NCI-H1694 treated with DMSO at 0.1 percent for 48 hours (cell line): ENCODE measurements at places on chromosomes 3 and 15.

DNA sequence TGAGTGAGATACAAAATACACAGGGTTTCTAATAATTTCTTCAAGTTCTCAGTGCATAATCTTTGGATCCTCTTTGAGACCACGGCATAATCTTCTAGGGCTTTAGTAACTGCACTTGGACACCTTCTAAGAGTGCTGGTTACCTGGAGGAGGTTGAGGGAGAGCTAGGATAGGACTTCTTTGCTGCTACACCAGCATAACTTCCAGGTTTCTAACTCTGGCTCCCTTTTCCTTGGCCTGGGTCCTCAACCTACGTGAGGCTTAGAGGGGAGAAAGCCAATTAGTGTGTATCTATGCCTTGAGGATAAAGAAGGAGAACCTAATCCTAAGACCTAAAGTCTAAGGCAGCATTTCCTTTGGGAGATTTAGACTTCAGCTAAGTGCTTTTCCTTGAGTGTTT, 184.8 kb downstream of the LSAMP start:
- DNase-seq = no peak

DNA sequence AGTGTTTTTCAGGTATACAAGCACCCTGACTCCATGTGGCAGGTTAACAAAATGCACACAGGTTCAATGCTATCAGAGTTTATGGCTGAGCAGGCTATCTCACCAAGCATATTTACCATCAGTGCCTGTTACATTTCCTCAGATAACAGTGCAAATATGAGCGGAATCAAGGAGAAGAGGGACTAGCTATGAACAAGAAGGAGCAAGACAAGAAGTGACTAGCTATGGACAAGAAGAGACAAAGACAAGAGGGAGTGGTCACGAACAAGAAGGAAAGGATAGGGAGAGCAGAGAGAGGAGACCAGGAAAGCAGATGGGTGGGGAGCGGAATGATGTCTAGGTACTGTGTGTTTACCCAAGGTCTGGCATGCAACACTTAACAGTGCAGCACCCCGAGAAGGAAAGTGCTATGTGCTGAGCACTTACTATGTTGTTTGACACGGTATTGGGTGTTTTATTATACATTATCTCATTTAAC, 8.6 kb downstream of the ILDR1 start:
- no peak for DNase-seq

GRCh38 chr3:127673191-127674100, 694 bp downstream of the ABTB1 start:
- DNase-seq = no peak

GRCh38 chr3:172142864-172143451, 103.6 kb downstream of the FNDC3B start:
- DNase-seq = no peak

- DNase-seq = no peak
These were observed at the start of gene CFAP44 for GRCh38 chr3:113441051-113441770. Gene CFAP44, minus strand, starts transcription at chr3:113441493. Its CDS starts 7,829 bp downstream, at chr3:113433664.
